Stimulated activated CD4-positive, alpha-beta T cell treated with anti-CD3 and anti-CD28 coated beads, Interleukin-15, amount 100 ng/mL, for 1 hour (primary cell): ENCODE measurements at places on chromosomes 7 and 10.

- no peak for DNase-seq
Observed at GRCh38 chr7:42342381-42342780, 105.4 kb upstream of the GLI3 start.

GRCh38 chr10:11205030-11205772 is 187.5 kb downstream of the CELF2 start:
- DNase-seq, result no peak

DNA sequence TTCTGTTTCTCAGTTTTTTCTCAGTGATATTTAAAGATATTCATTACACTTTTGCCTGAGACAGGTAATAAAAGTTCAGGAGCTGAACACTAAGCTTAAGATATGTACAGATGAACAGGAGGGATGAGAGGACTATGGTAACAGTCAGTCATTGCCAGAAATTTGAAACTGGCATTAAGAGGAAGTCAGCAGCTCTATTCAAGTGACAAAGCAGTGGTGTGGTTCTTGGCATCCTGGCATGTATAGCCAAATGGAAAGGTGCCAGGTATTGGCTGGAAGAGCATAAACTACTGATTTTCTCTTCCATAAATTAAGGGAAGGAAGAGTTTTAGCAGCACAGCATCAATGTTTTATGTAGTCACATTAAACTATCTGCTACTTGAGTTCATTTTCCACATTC is 22.7 kb downstream of the HOXA1 start:
- DNase-seq, result no peak

GRCh38 chr10:121596689-121597503 is 1.3 kb downstream of the FGFR2 start:
- DNase-seq, result no peak

DNA sequence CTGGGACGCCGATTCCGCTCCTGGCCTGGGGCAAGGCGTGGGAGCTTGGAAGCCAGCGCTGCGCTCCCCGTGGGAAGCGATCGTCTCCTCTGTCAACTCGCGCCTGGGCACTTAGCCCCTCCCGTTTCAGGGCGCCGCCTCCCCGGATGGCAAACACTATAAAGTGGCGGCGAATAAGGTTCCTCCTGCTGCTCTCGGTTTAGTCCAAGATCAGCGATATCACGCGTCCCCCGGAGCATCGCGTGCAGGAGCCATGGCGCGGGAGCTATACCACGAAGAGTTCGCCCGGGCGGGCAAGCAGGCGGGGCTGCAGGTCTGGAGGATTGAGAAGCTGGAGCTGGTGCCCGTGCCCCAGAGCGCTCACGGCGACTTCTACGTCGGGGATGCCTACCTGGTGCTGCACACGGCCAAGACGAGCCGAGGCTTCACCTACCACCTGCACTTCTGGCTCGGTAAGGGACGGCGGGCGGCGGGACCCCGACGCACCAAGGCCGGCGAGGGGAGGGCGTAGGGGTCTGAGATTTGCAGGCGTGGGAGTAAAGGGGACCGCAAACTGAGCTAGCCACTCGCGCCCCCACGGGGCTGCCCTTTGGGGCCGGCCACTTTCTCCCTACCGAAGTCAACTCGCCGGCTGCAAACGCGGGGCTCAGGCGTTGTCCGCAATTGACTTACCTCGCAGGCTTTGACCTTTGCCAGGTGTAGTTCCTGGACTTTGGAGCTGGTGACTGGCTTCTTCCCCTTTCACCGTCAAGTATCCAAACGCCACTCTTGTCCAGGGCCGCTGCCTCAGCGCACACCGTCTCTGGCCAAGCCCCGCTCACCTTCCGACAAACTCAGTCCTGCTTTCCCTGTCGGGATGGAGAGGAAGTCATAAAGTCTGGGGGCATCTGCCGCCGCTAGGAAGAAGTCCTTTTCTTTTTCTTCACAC is at the start of gene SCIN:
Gene SCIN (plus strand): TSS at position 187 of the 928 bp plus-strand sequence. CDS start 67 bp downstream, at position 254.
- DNase-seq, result no peak

DNA sequence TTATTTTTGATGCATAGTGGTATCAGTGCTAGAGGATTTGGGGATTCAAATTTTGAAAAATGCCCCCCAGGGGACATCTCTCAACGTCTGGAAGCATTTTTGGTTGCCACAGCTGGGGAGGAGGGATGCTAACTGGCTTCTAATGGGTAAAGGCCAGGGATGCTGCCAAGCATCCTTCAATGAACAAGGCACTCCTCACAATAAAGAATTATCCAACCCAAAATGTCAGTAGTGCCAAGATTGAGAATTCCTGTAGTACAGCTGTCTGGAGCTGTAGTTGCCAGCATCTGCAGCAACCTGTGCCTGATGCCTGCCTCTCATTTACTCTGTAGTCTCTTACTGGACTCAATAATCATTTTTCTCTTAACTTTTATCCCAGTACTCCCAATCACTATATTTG is 53.5 kb downstream of the SEPTIN7 start:
- DNase-seq, result no peak

DNA sequence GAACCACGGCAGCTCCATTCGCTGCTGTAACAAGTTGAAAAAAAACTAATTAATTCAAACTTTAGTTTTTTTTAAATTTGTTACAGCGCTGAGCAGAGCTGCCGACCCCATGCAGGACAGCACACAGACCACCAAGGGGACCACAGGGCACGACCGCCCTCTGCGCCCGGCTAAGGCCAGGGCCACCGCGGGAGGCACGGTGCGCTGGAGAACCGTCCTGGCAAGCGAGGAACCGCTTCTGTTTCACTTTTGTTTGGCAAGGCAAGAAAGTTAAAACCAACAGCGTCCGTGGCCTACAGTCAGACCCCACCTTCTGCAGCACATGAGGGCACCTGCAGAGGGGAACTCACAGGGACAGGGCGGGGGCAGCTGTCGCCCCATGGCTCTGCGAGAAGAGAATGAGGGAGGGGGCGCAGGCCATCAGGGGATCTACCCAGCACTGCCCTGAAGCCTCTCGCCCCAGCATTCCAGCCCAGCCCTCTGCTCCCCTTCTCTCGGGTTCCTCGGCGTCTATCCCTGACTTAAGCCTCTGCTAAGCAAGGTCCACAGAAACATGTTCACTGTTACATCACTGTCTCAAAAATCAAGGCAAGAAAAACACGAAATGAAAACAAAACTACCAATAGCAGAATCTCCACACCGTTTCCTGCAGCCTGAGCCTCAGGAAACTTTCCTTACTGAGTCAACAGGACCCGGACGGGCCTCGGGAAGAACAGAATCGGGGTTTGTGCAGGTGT is 204.4 kb downstream of the DIP2C start:
- no peak for DNase-seq

GRCh38 chr7:98276241-98276761 is 5.2 kb upstream of the BRI3 start:
- DNase-seq, result no peak

DNA sequence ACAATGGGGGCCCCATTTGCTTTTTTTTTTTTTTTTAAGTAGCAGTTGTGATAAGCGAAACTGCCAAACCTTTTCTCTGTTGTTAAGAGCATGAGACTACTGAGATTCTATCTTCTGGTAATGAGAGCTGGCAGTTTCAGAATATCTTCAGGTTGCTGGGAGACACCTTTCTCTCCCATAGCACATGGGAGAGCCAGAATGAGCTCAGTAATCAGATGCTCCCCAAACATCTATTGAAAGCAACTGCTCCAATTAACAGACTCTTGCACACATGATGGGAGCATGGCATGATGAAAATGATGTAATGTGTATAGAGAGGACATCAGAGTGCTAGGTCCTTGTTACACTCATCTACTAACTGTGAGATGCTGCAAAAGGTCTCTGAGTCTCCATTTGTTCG is 18.8 kb downstream of the MYO3A start:
- no peak for DNase-seq

- no peak for DNase-seq
Observed at GRCh38 chr10:124654686-124655085, 89.5 kb downstream of the FAM53B start.

DNA sequence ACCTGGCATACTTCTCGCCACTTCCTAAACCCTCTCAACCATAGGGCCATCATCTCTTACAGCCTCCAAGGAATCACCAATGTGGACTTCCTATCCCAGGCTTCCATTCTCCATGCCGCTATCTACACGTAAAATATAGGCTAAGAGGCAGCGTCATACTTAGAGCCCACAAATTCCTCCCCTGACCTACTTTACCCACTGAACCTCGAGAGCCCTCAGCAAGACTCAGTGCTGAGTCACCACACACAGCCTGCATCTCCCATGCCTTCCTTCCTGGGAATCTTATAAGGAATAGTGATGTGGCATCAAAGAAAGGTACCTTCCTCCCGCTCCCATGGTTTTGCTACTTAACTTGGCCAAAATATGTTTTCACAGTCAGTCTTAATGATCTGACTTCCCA is 435.6 kb upstream of the NFE2L3 start:
- no peak for DNase-seq

DNA sequence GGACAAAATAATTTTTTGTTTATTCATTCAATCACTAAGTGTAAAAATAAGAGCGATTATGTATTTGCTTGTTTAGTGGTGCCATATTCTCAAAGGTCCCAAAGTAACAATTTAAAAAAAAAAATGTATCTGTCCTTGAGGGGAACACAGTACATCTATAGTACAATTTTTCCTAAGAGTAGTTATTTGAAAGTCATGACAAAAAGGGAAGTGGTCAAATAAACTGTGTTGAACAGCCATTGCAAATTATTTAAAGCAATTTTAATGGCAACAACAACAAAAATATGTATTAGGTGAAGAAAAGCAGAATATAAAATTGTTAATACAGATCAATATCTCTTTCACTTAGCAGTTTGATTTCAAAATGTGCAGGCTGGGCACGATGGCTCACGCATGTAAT is 943.5 kb downstream of the CNTNAP2 start:
- no peak for DNase-seq

DNA sequence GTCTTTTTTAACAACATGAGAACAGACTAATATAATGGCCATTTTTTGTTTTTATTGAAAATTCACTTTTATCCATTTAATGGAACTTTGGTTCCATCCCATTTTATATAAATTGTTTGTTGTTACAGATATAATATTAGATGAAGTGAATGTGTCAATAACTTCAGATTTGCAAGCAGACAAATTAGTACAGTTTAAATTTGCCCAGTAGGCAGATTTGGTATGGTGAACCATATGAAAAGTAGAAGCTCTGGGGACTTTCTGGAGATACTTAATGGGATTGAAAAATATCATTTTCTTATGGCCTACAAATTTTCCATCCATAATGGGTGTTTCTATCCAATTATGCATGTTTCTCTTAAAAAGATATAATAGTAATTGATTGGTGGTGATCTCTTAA is 1196.2 kb upstream of the C7orf33 start:
- DNase-seq, result no peak

DNA sequence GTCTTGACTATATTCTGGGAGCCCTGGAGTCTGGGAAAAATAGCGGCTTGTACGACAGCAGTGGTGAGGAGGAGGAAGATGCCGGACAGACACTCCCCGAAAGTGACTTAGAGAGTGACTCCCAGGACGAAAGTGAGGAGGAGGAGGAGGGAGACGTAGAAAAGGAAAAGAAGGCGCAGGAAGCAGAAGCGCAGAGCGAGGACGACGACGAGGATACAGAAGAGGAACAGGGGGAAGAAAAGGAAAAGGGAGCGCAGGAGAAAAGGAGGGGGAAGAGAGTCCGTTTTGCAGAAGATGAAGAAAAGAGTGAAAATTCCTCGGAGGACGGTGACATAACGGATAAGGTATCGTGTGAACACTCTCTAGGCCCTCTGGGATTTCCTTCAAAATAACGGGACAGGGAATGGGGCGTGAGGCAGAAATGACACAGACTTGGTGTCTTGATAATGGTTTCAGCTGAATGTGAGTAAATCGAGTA is 908 bp downstream of the NOM1 start:
- DNase-seq, result no peak

- no peak for DNase-seq
Observed at GRCh38 chr7:147062897-147063296, 946.3 kb downstream of the CNTNAP2 start.

DNA sequence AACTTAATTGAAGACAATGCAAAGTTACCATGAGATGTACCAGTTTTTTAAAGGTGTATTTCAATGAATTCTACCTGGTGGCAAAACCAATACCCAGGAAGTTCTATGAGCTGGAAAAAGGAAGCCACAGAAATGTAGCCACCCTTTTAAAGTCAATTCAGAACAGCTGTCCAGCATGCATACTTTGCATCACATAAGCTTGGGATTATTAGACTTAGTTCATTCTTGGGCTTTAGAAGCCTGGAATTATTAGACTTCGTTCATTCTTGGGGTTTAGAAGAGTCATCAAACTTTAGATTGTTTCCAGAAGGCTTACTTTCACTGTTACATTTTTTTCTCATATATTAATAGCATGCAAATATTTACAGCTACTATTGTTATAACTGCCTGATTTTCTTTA is 20.9 kb downstream of the SLC25A13 start:
- no peak for DNase-seq

- DNase-seq, result no peak
Observed at GRCh38 chr7:25325186-25325757, 97.0 kb upstream of the NPVF start.

- DNase-seq, result no peak
Observed at GRCh38 chr10:9157656-9158055, 1103.2 kb downstream of the GATA3 start.

DNA sequence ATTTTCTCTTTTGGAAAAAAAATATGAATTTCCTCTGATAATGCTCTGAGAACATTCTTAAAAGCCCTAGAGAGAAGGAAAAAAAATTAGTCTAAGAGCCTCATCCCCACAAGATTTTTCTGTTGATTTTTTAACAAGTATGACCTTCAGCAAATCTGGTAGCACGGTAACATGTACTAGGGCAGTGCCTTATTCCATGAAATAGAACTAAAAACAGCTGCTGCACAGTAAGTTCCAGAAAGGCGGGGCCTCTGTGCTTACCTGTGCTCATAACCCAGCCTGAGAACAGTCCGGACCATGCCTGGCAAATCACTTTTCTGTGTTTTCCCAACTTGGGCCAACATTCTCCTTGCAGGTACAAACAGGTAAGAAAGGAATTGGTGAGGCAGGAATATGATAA is 519.1 kb upstream of the AKR1E2 start:
- DNase-seq, result no peak

- no peak for DNase-seq
Observed at GRCh38 chr7:30549931-30550493, 44.7 kb upstream of the GARS1 start.

GRCh38 chr7:141441837-141442627 is 109.2 kb upstream of the AGK start:
- no peak for DNase-seq

- DNase-seq, result no peak
Observed at GRCh38 chr7:159231017-159231416, 86.3 kb upstream of the VIPR2 start.

DNA sequence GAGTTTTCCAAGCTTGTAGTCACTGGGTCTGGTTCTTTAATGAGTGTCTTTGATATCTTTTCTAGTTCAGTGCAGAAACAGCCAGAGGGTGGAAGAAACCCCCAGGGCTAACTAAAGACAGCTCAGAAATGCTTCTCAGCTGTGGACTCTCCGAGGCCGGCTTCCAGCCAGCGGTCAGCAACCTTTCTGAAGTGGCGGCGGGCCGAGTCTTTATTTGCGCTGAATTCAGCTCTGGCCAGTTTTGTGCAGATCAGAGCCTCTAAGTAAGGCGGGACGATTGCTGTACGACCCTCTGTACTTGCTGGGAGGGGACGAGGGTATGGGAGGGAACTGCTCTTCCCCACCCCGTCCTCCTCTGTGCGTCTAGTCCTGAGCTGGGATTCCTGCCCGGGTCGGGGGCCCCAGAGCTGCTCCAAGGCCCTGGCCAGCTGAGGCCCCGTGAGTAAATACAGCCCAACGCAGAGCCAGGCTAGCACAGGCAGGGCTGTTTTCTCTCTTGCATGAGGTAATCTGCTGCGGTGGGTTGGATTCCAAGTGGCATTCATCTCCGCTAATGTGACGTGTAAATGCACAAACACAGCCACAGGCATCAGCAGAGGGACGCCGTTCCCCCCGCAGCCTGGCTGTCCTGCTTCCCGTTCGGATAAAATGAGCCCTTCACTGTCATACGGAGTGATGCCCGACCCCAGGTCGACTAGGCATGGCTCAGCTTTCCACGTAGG is 159.8 kb downstream of the PIP4K2A start:
- DNase-seq, result no peak
